ENCODE measurements at places on chromosomes 5 and 9. TPM values are rescaled to one million over a fixed set of nuclear protein-coding genes. Genes with fewer than 3 reads are reported as not detected.

GRCh38 chr5:138938526-138938925, 63.4 kb upstream of the LRRTM2 start:
- no peak for DNase-seq

- DNase-seq: no peak
Observed at GRCh38 chr5:659496-660263, 33.5 kb downstream of the TPPP start.

DNA sequence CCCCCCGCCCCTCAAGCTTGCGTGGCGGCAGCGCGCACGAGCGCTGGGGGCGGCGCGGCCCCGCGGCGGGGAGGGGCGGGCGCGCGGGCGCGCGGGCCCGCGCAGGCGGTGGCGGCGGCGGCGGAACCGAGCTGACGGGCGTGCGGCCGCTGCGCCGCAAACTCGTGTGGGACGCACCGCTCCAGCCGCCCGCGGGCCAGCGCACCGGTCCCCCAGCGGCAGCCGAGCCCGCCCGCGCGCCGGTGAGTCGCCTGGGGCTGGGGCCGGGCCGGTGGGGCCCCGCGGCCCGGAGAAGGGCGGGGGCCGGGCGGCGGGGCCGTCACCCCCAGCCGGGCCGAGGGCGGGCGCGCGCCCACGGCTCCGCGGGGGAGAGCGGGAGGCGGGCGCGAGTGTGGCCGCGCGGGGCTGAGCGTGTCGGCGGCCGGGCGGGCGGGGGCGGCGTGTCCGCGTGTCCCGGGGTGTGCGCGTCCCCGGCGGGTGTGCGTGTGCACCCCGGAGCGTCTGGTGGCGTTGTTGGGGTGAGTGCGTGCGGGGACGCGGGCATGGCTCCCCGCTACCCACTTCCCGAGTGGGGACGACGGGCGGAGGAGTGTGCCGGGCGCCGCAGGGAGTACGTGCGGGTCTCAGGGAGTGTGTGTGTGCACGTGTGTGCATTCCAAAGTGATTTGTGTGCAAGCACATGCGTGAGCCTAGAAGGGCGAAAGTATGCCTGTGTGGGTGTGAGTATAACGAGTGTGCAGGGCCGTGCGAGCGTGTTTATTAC, at the start of gene NEK6:
Gene NEK6 (plus strand): TSS at position 106 of the 763 bp plus-strand sequence. CDS start 44,016 bp downstream, outside the sequence.
- DNase-seq: no peak

DNA sequence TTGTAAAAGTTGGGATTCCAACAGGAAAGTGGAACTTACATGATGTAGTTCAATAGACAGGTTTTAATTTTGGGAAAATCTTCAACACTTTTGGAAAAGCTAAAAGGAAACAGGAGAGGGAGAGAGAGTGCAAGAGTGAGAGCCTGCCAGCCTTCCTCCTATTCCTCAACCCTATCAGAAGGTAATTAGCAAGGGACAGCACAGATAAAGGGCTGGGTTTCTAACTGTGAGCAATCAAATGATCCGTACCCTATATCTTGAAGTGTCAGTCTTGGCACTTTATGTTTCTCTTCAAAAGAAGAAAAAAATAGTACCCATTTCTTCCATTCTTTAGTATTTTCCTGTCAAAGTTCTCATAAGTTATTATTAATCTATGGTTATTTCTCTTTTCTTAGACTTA, 79.4 kb downstream of the FER start:
- no peak for DNase-seq

Gene KIF24
- 2.6 TPM for total RNA-seq

Gene GAS1
- 97.8 TPM for total RNA-seq

Gene CTNNA1
- total RNA-seq: 262 TPM

Data from skin of body (tissue), 3 donors.